Substantia nigra (tissue), 51 donors: ENCODE measurements at places on chromosomes 12 and 14.

- no peak for DNase-seq
Observed at GRCh38 chr14:64500088-64500487, 3.5 kb downstream of the ZBTB25 start.

- no peak for DNase-seq
Observed at GRCh38 chr12:118368821-118369220, 3.9 kb downstream of the TAOK3 start.

GRCh38 chr12:62301080-62301798, 41.0 kb downstream of the USP15 start:
- DNase-seq: no peak

DNA sequence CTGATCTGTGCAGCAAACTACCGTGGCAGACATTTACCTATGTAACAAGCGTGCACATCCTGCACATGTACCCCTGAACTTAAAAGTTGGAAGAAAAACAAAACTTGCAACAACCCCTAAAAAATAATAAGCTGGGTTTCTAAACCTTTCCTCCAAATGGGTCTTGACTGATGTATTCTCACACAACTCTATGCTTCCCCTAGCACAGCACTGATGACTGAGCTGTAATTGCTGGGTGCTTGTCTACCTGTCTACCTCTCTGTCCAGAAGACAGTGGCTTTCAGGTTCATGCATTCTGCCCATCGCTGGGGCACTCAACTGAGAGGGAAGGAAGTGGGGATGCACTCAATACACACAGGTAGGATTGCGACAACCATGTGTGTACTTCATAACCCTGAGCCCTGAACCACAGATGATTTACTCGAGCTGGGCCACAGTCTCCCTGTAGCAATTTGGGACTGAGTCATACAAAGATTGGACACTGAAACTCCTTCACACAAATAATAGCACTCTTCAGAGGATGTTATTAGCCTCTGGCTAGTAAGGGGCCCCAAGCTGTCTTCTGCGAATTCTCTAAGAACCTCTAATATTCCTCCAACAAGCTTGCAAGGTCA, 44.8 kb upstream of the TMPO start:
- DNase-seq: no peak

DNA sequence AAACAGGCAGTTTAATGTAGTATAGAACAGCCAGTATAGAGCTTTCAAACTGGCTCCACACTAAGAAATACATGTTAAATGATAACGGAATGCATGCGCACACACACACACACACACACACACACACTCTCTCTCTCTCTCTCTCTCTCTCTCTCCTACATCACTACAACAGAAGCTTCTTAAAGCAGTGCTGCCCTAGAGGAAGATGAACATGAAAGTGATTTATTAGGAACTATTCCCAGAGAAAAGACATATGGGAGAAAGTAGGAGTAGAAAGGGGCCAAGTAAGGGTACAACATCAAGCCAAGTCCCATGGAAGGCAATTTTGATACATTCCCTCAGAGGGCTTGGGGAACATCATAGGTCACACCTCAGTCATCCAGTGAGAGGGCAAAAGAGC, 16.4 kb upstream of the DHRS4 start:
- DNase-seq: no peak

DNA sequence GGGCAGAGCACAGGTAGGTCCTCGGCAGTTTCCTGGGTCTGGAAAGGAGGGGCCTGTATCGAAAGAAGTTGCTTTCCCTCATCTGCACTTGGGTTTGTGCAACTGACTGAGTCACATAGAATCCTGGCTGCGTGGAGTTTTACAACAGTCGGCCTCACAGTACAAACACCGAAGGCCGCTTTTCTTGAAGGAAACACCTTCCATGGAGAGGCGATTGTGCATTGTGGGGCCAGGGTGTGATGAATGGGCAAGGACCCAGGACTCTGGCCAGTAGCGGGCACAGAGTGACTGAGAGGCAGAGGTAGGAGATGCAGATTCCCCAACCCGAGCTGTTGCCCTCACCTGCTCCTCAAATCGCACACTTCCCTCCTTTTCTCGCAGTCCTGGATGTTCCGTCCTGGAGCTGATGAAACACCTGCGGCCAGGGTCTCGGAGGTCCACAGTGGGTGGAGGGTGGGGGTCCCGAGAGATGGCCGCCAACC, 7.7 kb downstream of the CCND2 start:
- DNase-seq: no peak

GRCh38 chr12:2640709-2641108, 154.1 kb upstream of the FKBP4 start:
- DNase-seq: no peak

DNA sequence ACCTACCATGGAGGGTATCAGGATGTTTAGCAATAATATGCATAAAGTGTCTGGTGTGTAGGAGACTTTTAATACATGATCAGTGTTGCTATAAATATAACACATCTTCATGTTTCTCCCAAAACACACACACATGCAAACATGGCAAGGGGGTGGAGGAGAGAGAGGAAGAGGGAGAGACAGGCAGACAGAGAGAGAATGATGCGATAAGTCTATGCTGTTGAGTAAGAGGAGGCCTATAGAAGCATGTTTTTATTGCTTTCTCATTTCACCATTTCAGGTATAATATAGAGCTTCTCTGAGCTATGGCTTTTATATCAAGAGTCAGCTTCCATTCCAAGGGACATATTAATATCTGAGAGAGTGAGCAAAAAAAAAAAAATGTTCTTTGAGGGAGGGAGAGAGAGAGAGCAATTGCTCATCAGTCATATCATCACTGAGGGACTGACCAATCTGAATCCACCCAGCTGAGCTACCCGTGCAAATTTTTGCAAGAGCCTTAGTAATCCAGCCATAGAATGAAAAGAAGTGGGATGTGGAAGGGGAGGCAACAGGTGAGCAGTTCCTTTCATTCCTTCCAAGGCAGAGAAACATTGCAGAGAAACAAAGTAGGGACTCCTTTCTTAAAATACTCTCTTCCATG, 54.8 kb upstream of the RASSF8 start:
- DNase-seq: no peak

DNA sequence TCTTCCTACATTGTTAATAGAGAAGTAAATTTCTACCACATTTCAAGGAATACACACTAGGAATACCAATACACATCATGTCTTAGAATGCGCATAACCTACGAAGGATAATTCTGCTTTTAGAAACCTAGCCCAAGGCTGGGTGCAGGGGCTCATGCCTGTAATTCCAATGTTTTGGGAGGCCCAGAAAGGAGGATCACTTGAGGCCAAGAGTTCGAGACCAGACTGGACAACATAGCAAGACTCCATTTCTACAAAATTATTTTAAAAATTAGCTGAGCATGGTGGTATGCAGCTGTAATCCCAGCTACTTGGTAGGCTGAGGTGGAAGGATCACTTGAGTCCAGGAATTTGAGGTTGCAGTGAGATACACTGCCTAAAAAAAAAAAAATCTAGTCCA, 206.9 kb downstream of the SOX5 start:
- DNase-seq: no peak

DNA sequence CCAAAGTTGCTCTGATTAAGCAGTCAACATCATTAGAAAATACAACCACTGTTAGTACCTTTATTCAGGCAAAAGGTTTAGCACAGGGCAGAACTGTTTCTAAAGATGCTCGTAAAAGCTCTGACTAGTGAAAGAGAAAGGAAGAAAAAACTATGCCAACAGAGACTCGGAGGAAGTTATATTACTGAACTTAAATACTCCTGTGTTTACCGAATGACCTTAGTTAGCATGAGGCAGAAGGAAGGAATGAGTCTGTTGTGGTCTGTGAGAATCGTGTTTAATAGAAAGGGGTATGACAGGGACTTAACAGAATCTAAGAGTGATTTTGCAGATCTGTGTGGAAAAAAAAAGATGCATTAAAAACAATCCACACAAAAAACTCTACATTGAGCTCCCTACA, 84.1 kb upstream of the OVCH1 start:
- DNase-seq: no peak

DNA sequence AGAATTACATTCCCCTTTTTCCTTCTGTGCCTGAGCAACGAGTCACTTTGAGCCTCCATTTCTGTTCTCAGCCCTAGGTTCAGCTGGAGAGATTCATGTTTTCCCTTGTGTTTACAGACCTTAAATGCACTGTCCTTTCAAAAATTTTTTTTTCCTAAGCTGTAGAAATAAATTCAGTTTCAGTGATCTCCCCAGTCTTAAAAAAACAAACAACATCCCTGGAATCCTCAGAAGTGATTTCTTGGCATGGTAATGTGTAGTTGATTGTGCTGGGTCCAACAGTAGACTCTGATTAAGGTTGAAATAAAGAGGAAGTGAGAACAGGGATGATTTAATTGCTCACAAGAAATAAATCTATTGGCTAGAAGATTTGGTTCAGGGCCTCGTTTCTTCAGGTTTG, 89.3 kb downstream of the NTN4 start:
- no peak for DNase-seq

DNA sequence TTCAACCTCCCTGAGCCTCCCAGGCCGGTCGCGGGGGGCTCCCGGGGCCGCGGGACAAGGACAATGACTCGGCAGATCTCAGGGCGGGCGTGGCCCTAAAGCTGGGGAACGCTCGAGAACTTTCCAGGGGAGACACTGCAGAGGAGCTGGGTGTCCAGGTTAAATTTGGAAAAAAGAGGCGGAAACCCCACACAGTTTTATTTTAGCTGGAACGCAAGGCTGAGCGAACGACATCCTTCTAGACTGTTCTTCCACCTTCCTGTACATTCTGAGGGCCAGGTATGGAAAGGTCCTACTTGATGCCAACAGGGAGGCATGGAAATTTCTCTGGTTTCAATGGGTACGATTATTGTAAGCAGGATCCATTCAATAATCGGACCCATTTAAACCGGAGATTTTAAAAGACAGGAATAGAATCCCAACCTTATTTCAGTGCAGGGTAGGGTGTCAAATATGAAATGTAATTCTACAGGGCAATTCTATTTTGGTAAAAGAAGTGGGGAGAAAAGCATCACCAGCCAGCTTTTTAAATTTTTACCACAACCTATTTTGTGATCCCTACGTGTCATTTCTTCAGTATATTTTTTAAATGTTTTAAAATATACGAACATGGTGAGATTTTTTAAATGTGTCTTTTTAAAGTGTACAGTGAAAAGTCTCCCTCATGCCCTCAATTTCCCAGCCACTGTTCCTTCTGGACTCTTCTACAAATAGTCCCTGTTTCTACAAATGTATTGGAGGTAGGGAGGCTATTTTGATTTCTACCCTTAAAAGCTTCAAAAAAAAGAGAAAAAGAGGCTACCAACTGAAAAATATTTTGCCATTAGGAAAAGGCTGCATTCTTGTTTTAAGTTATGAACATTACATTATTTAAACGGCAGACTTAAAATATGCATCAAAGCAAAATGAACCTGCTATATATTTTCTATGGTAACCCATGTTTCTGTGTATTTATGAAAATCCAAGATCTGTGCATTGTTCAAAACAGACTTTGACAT, 1.1 kb upstream of the UBC start:
- DNase-seq: no peak

- DNase-seq: no peak
Observed at GRCh38 chr14:97699026-97699425, 901.8 kb downstream of the VRK1 start.

DNA sequence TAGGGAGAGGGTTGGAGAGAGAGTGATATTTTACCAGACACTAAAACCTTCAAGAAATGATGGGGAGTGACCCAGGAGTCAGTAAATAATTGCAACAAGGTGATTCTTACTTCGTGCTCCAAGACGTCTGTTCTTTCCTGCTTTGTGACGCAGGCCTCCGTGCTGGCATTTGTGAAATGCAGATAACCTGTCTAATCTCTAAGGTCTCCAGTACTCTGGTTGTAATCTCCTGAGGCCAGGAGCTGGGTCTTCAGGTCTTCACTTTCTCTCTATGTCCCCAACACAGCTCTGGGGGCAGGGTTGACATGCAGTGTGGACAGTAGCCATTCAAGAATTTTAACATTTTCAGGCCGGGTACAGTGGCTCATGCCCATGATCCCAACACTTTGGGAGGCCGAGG, 53.1 kb downstream of the CD9 start:
- DNase-seq: no peak

DNA sequence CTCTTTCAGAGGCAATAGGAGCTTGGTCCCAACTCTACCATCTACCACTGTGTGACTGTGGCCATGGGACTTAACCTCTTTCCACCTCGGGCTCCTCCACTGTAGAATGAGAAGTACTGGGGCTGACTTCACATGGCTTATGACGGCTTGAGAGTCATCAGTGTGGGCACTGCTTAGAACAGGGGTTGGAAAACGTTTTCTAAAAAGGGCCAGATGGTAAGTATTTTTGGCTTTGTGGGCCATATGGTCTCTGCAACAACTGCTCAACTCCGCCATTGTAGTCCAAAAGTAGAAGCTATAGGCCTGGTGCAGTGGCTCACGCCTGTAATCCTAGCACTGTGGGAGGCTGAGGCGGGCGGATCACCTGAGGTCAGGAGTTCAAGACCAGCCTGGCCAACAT, 69.2 kb upstream of the LTA4H start:
- no peak for DNase-seq

GRCh38 chr12:67879937-67880336, 109.3 kb upstream of the IFNG-AS1 start:
- DNase-seq: no peak

GRCh38 chr12:109737126-109737525, 23.5 kb downstream of the FAM222A start:
- no peak for DNase-seq

DNA sequence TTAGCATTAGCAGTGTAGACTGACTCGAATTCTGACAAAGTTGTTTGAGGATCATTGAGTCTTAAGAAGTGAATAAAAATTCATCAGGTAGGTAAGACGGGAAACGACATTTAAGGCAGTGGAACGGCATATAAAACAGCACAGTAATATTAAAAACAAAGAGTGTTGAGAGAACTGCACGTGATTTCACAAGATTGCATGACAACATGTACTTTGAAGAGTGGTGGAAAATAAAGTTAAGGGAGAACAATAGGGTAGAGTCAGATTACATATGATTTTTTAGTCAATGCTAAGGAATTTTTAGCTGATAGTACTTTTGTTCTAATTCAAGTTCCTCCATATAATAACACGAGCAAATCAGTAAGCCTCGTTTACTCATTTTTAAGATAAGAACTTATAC, 115.4 kb downstream of the SOX5 start:
- DNase-seq: no peak

- DNase-seq: no peak
Observed at GRCh38 chr14:105088812-105089745, 23.8 kb upstream of the GPR132 start.

GRCh38 chr14:55372825-55373224, 38.8 kb downstream of the ATG14 start:
- no peak for DNase-seq

GRCh38 chr12:32718926-32719325, 36.8 kb downstream of the YARS2 start:
- no peak for DNase-seq
